ENCODE measurements at places on chromosomes 2 and 18. TPM values are rescaled to one million over a fixed set of nuclear protein-coding genes. Genes with fewer than 3 reads are reported as not detected.

ELOA2 gene
- total RNA-seq: not detected

ZNF385B gene
- total RNA-seq: not detected

TCF23 gene
- 0.02 TPM for total RNA-seq

GCG gene
- total RNA-seq: not detected

ACADL gene
- total RNA-seq: not detected

ANKRD29 gene
- 0.21 TPM for total RNA-seq

RPRM gene
- not detected for total RNA-seq

TWIST2 gene
- total RNA-seq: not detected

PKDCC gene
- not detected for total RNA-seq

MC4R gene
- total RNA-seq: not detected

GAREM2 gene
- total RNA-seq: 5.7 TPM

HS1BP3 gene
- total RNA-seq: 7.1 TPM

KCNK3 gene
- not detected for total RNA-seq

GALNT5 gene
- not detected for total RNA-seq

All from activated CD4-positive, alpha-beta T cell treated with anti-CD3 and anti-CD28 coated beads for 36 hours (primary cell).